B cell (primary cell): ENCODE measurements at places on chromosomes 3 and 15.

DNA sequence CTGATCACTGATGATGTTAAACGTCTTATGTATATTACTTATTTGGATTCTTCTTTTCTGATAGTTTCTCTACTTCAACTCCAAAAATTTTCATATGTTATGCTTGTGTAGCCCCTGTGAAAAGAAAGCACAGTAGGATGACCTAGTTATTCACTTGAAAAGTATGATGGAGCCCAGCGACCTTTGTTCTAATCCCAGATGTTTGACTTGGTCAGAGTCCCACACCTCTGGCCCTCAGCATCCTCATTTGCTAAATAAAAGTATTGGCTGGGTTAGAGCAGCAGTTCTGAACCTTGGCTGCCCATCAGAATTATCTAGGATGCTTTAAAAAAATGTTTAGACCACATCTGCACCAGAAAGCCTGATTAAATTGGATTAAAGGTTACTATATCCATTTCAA, 173.7 kb downstream of the ATG7 start:
- DNase-seq = no peak

- no peak for DNase-seq
Measured at GRCh38 chr3:192651836-192652512, 75.4 kb downstream of the FGF12 start.

DNA sequence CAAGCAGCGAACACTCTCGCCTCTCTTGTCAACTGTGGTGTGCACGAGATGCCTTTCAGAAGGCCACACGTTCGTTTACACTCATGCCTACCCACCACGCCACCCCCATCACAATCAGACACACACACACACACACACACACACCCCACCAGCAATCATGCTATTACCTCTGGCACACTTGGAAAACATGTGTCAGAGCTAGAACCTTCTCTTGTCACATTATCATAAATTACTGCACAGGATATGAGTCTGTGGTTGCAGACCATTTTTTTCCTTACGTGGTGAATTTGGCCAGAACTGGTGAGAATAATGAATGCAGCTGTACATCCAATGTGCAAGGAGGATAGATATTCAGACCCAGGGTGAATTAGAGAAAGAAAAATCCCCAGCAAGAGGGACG, 52.4 kb downstream of the TRIM69 start:
- no peak for DNase-seq

DNA sequence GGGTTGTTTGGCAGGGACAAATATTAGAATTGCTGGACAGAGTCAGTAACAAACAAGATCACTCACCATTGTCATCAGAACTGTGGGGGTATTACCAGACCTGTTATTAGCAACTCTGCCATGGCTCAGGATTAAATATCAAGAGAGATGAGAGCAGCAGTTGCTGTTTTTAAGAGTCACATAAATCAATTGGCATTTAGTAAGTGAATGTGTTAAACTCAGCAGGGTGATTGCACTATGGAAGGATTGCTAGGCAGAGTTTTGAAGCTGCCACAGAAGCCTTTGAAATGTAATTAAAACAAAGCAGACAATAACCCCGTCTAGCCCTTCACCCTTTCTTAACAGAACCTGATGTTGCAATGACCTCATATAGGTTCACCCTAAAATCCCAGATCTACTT, 238.8 kb downstream of the GAP43 start:
- no peak for DNase-seq

DNA sequence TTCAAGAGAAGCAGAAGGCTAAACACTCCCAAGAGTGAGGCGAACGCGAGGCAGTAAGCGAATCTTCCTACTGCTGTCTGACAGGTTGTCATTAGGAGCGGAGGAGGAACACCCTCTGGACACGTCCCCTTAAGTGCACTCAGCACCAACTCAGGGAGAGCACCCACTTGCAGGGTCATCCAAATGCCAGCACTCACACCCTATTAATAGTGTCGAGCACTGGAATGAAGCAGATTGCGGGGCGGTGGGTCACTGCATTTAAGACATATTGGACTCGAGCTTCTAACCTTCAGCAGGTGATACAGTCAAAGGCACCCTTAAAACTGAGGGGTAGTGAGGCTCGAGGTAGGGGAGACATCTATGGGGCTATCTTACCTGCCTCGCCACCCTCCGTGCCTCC, 28.7 kb downstream of the SH3BP5 start:
- no peak for DNase-seq
